Stimulated activated naive CD8-positive, alpha-beta T cell treated with anti-CD3 and anti-CD28 coated beads, Interleukin-15, Interleukin-2, amounts not matched to agents 100 U/mL and 50 U/mL, for 24 hours (primary cell): ENCODE measurements at places on chromosomes 4 and X.

- DNase-seq, result no peak
Measured at GRCh38 chr4:11546391-11547175, 117.9 kb upstream of the HS3ST1 start.

- no peak for DNase-seq
Measured at GRCh38 chr4:126986828-126987227, 645.9 kb upstream of the INTU start.

GRCh38 chr4:31370866-31371465 lies 650.8 kb downstream of the PCDH7 start:
- no peak for DNase-seq

GRCh38 chrX:31747411-31747810 lies 675.6 kb upstream of the FTHL17 start:
- DNase-seq, result no peak

DNA sequence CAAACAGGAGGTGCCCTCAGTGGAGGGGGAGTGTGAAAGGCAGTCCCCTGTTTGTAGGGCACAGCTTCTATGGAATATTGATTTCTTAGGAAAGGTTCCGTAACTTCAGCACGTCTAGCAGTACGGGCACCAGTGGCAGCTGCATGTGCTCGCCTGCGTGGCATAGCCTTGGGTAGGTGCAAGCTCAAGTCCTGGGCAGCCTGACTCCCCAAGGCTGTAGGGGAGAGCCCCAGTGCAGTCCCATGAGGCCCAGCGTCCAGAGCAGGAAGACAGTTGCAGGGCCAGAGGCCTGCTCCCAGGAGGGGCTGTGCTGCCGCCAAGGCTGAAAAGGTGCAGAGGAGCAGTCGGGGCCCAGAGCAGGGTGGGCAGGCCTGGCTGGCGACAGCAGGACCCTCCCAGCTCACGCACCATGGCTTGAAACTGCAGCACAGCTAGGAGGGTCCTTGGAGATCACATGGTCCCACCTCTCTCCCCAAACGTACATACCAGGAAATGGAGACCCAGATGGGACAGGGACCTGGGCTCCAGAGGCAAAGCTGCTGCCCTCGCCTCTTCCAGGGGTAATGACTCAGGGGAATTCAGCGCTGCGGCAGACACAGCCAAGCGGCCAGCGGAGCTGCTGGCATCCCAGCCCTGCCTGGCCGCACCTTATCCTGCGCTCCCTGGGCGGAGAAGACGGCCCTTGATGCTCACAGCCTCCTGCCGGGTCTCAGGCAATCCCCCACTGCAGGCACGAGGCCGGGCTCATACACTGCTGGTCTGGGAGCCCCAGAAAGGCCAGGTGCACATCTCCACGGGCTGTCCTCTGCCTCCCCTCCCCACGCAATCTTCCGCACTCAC lies 6.0 kb upstream of the DUSP9 start:
- DNase-seq, result no peak

GRCh38 chrX:10884246-10884645 lies 226.9 kb upstream of the HCCS start:
- no peak for DNase-seq
